Omental fat pad (tissue), 4 donors: ENCODE measurements at places on chromosomes 12 and 14. TPM values are rescaled to one million over a fixed set of nuclear protein-coding genes. Genes with fewer than 3 reads are reported as not detected.

The ZC2HC1C gene
- total RNA-seq = 1.9 TPM

The KRR1 gene
- 39.9 TPM for total RNA-seq

The GLS2 gene
- total RNA-seq = 1.7 TPM

The CISTR gene
- not detected for total RNA-seq

- no peak for DNase-seq
These were observed 19.7 kb downstream of the SSH1 start for GRCh38 chr12:108837680-108838079.

DNA sequence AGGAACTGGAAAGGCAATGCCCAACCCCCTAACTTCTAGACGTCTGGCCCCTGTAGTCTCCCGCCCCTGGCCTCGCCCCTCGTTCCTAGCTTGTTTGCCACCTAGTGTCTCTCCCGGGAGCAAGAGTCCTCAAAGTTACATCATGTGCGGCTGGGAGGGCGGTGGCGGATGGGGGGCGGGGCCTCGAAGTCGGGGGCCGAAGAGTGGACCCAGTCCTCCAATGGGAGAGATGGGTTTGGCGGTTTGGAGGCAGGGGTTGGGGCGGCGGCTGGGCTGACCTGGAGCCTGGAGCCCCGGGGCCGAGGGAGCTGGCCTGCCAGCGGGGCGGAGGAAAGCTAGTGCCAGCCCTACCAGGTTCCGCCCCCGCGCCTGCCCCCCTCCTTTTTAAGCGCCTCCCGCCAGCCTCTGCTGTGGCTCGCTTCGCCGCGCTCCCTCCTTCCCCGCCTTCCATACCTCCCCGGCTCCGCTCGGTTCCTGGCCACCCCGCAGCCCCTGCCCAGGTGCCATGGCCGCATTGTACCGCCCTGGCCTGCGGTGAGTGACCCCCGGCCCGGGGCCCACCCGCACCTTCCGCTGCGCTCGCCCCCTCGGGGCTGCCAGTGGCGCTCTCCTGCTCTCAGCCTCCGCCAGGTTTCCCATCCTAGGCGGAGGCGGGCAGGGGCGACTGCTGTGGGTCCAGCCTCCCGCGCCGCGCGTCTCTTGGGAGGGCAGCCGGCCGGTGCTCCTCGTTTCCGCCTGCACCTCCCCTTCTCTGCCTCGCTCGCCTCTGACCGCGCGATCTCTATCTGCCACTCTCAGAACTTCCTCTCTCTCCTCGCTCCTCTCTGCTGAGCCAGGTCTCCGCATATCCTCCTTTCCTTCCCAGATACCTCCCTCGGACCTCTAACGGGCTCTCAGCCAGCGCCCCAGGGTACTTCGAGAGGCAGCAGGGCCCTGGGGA, at the start of gene PCK2:
Gene PCK2 (plus strand): TSS at position 411 of the 940 bp plus-strand sequence. CDS start 95 bp downstream, at position 506.
- peak; percentile 68 for DNase-seq

DNA sequence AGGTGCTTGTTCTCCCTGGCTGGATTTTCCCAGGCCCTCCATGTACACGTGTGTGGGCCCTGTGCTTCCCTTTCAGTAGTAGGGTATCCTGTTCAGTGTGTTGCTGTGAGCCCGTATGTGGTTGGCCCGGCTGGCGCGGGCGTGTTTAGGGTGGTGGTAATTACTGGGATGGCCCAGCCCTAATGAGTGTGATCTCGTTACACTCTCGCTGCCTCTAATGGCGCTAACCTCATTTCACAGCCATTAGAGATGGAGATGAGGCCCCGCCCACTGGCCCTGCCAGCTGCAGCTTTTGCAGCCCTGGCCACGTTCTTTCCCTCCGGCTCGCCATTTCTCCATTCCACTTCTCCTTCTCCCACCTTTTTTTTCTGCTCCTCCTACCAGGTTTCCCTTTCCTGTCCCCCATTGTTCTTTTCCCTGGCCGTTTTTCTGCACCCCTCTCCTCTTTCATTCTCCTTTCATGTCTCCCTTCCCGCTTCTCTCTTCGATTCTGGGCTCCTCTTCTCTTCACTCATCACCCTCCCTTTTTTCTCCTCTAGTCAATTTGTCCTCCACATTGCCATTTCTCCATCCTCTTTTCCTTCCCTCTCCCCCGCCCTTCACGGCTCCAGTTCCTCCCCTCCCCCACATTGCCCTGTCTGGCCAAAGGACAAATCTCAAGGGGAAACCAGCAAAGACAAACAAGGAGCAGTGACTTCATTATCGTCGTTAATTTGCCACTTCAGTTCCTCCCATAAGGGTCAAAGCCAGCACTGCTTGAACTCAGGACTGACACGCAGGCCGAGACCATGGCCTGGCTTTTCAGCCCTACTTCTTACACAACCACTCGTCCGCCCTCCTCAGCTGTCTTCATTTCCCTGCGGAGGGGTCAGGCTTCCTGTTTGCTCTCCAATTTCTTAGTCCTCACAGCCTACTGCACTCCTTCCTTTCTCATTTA, 6.8 kb downstream of the ZFHX2 start:
- DNase-seq = no peak

DNA sequence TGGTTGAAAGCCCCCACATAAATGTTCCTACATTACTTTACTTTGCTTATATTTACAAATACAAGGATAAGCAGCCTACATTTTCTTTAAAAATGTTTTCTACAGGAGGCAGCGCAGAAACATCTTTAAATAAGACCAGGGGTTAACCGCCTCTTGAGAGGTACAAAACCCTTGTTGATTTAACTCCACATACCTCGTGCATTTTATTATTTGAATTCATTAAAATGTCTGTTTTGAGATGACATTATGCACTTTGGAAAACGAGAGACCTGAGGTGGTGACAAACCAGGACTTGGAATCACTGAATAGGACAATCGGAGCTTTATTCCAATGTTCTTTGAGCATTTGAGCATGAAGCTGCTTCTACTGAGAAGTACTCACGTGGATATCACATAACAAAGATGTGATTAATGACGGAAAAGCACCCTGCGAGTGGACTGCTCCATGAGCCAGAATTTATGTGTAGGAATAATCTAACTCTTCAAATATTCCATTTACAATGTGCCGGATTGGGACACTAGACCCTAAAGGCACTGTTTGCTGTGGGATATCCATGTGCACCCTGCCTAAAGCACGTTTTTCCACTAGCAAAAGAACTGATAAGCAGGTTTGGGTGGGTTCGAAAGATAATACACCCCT, 746 bp upstream of the DUSP16 start:
- DNase-seq = no peak

DNA sequence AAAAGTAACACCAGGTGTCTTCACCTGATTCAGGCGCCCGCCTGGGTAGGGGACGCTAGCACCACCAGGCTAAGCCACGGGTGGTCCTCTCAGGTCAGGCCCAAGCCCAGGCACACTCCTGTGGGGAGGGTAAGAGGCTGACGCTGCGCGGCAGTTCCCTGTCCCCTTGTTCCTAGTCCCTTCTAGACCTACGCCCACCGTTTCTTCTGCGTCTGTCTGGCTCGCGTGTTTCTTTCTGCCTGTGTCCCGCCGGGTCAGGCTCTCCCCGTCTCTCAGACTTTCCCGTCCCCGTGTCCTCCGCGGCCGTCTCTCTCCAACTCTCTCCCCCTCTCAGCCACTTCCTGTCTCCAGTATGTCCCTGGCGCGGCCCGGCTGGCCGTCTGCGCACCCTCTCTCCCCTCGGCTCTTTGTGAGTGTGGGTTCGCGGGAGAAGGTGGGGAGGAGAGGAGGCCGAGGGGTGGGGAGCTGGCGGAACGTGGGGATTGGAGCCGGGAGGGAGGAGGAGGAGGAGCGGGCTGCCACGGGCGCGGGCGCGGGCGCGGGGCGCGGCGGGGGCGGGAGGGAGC, 3.1 kb upstream of the TNS2 start:
- DNase-seq = no peak

DNA sequence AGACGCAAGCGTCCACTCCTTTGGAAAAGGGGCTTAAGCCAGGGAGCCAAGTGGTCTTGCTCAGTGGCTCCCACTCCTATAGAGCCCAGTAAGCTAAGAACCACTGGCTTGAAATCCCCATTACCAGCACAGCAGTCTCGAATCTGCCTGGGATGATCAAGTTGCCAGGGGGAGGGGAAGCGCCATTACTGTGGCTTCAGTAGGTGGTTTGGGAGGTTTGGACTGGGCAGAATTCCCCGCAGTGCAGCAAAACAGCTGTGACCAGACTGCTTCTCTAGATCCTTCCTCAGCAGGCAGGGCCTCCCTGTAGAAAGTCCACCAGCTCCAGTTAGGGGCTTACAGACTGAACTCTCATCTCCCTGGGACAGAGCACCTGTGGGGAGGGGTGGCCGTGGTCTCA, 115.4 kb downstream of the TMEM117 start:
- DNase-seq = no peak
